ENCODE measurements at places on chromosomes 1 and 21.

DNA sequence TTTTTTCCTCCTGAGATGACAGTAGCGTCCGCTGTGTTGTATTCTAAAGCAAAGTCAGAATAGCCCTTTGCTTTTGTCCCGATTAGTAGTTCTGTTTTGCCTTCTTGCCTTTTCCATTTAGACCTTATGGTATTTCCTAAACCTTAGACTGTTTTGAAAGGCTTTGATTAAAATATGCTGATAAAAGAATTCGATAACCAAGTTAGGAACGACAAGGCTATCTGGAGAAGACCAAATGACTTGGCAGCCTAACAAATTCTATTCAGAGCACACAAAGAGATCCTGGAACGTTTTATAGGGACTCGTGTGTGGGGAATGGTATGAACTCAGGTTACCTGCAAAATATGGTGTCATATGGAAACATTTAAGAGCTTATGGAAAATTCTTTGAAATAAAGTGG lies 42.9 kb downstream of the NFIA start:
- no peak overlapping the region for H3K4me3 ChIP-seq
- H3K27me3 ChIP-seq: no peaks in the 10 kb centered on the region
- H3K36me3 ChIP-seq: no peaks in the 10 kb centered on the region
- H3K4me1 ChIP-seq: no peaks in the 10 kb centered on the region
- DNase-seq: no peak

GRCh38 chr1:89890085-89890752 lies 69.4 kb downstream of the LRRC8D start:
- no peak overlapping the region for H3K27ac ChIP-seq
- no peak for DNase-seq
- peaks cover 3% of the 10 kb centered on the region for H3K36me3 ChIP-seq
- peaks cover 17% of the 10 kb centered on the region for H3K4me1 ChIP-seq
- H3K27me3 ChIP-seq: no peaks in the 10 kb centered on the region

DNA sequence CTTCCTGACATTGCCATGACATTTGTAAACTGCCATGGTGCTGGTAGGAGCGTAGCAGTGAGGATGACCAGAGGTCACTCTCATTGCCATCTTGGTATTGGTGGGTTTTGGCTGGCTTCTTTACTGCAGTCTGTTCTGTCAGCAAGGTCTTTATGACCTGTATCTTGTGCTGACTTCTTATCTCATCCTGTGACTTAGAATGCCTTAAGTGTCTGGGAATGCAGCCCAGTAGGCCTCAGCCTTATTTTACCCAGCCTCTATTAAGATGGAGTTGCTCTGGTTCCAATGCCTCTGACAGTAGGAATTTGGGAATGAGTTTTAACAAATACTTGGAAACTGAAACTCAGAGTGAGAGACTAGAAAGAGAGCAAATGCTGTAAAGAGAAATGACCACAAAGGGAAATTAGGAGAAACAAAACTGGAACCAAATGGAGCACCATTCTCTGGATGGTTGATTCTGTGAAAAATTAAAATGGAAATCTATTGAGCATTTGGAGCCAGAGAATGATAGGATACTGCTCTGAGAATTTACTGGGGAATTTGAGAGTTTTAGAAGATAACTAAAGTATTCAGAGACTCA lies 50.1 kb upstream of the RHOU start:
- no peak overlapping the region for H3K27ac ChIP-seq
- peaks cover 1% of the 10 kb centered on the region for H3K36me3 ChIP-seq
- H3K4me3 ChIP-seq: no peak overlapping the region
- H3K4me1 ChIP-seq: no peaks in the 10 kb centered on the region
- DNase-seq: no peak

GRCh38 chr1:236163463-236164153 lies 21.3 kb downstream of the GPR137B start:
- peak overlapping the region; percentile 56 for H3K27ac ChIP-seq
- H3K4me3 ChIP-seq: peak overlapping the region; percentile 6
- H3K36me3 ChIP-seq: peaks cover 21% of the 10 kb centered on the region
- peaks cover 71% of the 10 kb centered on the region for H3K4me1 ChIP-seq

GRCh38 chr1:67700692-67701410 lies 15.8 kb downstream of the GADD45A start:
- H3K27me3 ChIP-seq: no peaks in the 10 kb centered on the region
- H3K4me3 ChIP-seq: no peak overlapping the region
- DNase-seq: no peak
- no peaks in the 10 kb centered on the region for H3K4me1 ChIP-seq
- H3K36me3 ChIP-seq: no peaks in the 10 kb centered on the region

GRCh38 chr1:244280859-244281258 lies 170.8 kb downstream of the ADSS2 start:
- H3K36me3 ChIP-seq: no peaks in the 10 kb centered on the region
- H3K4me1 ChIP-seq: no peaks in the 10 kb centered on the region
- H3K27me3 ChIP-seq: peaks cover 23% of the 10 kb centered on the region
- H3K27ac ChIP-seq: no peak overlapping the region

DNA sequence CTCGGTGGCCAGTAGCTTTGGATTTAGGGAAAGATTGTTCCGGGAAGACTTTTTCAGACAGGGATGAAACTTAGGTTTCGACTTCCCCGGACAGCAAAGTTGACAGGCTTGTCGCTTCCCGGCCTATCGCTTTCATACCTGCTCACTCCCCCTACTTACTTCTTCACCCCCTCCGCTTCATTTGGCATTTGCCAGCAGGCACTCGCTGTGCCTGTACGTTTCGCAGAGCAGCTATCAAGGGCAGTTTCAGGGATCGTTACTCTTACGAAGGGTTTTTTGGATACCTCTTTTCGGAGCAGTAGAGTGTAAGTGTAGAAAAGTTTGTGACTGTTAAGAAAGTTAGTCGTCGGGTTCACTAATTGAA lies 393 bp downstream of the BLZF1 start:
- peaks cover 26% of the 10 kb centered on the region for H3K4me1 ChIP-seq
- no peak for DNase-seq
- H3K27me3 ChIP-seq: no peaks in the 10 kb centered on the region
- peaks cover 8% of the 10 kb centered on the region for H3K36me3 ChIP-seq

DNA sequence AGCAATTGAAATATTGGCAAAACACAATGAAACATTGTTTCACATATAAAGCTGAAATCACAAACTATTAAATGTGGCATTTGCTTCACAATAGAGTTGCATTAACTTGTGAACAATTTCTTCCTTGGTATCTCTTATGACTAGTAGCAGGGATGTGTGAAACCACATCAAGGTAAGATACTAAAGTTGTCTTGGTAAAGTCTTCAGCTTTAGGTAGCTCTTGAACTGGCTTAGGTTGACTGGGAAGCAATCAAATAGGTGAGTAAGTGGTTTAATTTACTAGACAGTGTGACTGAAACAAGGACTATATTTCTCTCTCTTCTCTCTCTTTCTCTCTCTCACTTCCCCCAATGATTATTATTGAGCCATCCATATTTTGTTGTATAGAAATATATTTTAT lies 141.5 kb upstream of the KCNK2 start:
- no peak overlapping the region for H3K4me3 ChIP-seq
- no peak for DNase-seq
- no peaks in the 10 kb centered on the region for H3K27me3 ChIP-seq

GRCh38 chr1:93078203-93078602 lies 880 bp upstream of the MTF2 start:
- peak overlapping the region; percentile 95 for H3K4me3 ChIP-seq
- peaks cover 34% of the 10 kb centered on the region for H3K4me1 ChIP-seq
- peaks cover 17% of the 10 kb centered on the region for H3K36me3 ChIP-seq
- no peak for DNase-seq
- no peaks in the 10 kb centered on the region for H3K27me3 ChIP-seq

All from central memory CD8-positive, alpha-beta T cell (primary cell).